Right kidney (tissue), 9 donors: ENCODE measurements at places on chromosomes 7 and 10.
A peak's percentile ranks its signal among the peaks of the same experiment; 100 is the strongest.

GRCh38 chr7:42548816-42549611, 312.0 kb upstream of the GLI3 start:
- DNase-seq: no peak

GRCh38 chr7:82755705-82756551, 312.4 kb upstream of the CACNA2D1 start:
- DNase-seq: no peak

DNA sequence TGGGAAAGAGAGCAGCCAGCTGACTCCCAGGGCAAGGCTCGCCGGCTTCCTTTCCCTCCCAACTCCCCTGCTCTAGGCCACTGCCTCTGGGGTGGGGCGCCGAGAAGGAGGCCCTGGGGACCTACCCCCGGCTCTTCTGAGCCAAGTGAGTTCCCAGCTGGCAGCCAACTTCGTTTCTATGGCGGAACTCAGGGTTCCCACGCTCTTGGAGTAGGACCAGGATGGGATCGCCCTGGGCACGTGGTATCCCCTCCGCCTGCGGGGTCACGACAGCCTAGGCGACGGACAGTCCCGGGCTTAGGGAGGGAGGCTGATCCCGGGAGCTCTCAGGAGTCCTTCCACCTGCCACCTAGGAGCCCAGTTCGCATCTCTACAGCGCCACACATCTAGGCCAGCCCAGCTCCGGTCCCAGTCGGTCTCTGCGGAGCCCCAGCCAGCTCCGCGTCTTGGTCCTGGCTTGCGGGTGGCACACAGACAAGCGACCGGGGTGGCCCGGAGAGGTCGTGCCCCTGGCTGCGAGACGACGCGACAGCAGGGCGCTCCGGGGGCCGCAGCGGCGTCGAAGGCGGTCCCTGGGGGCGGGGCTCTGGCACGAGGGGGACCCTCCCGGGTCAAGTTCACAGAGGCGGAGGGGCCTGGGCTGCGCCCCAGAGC, 20.5 kb upstream of the GATA3 start:
- DNase-seq: peak; percentile 66

GRCh38 chr7:133365917-133366316, 113.0 kb downstream of the EXOC4 start:
- no peak for DNase-seq

- DNase-seq: no peak
Measured at GRCh38 chr7:31074120-31074383, 21.9 kb downstream of the ADCYAP1R1 start.

- peak; percentile 10 for DNase-seq
Measured at GRCh38 chr7:87339373-87339897, 6.0 kb upstream of the CROT start.

GRCh38 chr7:115146148-115146547, 224.3 kb downstream of the MDFIC start:
- DNase-seq: peak; percentile 4

GRCh38 chr10:8050556-8051108, 3.9 kb upstream of the GATA3 start:
- DNase-seq: no peak

DNA sequence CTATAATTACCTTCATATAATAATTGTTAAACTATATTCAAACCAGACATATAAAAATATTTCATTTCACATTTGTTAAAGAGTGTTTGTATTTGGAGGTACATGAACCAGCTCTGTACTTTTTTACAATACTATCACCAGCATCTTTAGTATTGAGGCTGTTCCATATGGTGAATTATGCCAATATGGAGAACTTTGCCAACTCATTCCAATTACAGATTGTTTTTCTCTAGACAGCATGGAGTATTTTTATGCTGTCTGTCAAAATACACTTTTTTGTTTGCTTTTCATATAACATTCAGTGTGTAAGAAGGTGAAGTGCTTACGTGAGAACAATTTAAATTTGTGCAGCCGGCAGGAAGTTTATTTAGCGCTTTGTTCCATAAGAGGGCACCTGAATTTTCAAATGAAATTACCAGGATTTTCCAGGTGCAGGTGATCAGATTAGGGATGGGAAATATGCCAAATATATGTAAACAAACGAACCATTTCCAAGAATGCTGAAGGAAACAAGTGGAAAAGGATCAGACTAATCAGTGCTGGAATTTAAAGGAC, 54.9 kb downstream of the SEMA3E start:
- no peak for DNase-seq

DNA sequence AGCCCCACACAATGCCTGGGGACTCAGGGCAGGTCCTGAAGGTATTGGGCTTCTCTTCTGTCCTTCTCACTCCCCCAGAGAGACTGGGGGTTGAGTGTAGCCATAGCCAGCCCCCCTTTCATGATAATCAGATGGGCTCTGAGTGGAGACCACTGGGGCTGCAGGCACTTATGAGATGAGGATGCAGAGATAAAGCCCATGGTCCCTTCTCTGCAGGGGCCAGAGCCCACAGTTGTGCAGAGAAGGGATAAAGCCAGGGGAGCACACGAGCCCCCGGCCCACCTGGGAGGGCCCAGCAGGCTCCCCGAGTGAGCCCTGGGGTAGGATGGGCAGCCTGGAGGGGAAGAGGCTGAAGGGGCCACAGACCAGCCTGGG, 96.2 kb downstream of the BMS1 start:
- DNase-seq: no peak

GRCh38 chr7:42479816-42480633, 243.0 kb upstream of the GLI3 start:
- DNase-seq: no peak

- DNase-seq: no peak
Measured at GRCh38 chr10:70197235-70197945, 27.1 kb upstream of the SAR1A start.

- DNase-seq: no peak
Measured at GRCh38 chr10:131176907-131177306, 134.6 kb downstream of the TCERG1L start.

GRCh38 chr7:86778271-86778670, 134.6 kb downstream of the GRM3 start:
- DNase-seq: no peak

GRCh38 chr10:11253385-11254002, 235.8 kb downstream of the CELF2 start:
- no peak for DNase-seq

- DNase-seq: no peak
Measured at GRCh38 chr7:122518488-122518887, 180.4 kb downstream of the RNF133 start.

DNA sequence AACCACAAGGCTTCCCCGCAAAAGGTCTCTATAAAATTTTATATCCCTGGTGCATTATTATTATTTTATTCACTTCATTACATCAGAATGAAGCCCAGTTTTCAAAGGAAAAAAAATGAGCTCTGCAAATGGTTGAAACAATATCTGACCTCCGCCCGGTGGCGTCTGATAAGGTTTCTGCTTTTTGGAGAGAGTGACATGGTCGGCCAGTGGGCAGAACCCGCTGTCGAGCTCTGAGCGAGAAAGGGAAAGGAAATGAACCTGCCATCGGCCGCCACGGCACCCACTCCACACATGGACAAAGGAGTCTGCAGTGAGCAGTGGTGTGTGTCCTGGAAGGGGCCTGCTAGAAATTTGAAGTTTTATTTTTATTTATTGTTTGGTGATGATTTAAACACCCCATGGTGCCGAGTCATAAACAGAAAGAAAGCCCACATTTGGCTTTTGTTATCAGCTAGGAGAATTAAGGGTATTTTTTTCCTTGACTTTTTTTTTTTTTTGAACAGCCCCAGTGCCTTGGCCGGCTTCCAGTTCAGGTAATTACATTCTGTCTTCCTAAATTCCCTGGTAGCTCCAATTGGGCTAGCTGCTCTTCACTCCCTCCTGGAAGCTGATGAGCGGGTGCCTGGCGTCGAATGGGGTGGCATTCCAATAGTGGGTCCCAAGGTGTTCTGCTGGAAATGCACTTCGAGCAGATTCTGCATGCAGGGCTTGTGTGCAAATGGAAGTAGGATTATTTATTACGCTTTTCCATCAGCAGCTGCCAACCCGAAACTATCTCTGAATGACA, 149.4 kb upstream of the MKI67 start:
- no peak for DNase-seq

- no peak for DNase-seq
Measured at GRCh38 chr10:127151981-127152699, 44.3 kb downstream of the INSYN2A start.

GRCh38 chr10:67934336-67934735, 49.9 kb downstream of the SIRT1 start:
- no peak for DNase-seq

DNA sequence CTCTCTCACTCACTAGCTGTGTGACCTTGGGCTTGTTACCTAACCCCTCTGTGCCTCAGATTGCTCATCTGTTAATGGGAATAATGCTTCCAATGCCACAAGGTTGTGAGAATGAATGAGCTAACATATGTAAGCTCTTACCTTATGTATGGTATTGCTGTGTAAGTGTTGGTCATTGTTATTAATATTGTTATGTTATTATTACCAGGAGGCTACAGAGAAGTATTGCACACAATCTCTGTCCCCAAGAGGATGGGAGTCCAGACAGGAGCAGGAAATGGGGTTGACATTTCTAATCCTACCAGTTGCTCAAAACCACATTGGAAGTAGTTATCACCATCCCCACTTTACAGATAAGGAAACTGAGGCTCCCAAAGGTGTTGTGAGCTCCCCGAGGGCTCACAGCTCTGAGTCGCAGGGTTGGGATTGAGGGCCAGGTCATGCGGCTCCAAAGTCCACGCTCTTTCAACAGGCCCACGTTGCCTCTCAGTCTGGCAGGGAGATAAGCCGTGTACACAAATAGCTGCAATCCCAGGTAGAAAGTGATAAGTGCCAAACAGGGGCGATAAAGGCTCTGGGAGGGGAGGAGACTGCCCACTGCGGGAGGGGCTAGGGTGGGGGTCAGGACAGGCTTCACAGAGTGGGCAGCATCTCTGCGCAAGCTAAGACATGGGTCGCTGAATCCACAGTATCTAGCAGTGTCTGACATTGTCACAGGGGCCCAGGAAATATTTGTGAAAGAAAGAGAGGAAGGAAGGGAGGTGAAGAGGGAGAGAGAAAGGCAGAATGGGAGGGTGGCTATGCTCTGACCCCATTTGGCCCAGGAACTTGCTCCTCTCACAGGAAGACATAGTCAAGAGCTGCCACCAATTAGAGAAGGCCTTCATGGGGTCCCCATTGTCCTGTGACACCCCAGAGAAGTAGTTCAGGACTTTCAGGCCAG, 9.6 kb upstream of the ZMIZ1 start:
- DNase-seq: no peak

- no peak for DNase-seq
Measured at GRCh38 chr7:15041226-15041625, 138.7 kb upstream of the DGKB start.

GRCh38 chr7:96968981-96969380, 36.4 kb upstream of the DLX6 start:
- DNase-seq: no peak

GRCh38 chr10:114283535-114284234, 44.6 kb downstream of the VWA2 start:
- DNase-seq: no peak

DNA sequence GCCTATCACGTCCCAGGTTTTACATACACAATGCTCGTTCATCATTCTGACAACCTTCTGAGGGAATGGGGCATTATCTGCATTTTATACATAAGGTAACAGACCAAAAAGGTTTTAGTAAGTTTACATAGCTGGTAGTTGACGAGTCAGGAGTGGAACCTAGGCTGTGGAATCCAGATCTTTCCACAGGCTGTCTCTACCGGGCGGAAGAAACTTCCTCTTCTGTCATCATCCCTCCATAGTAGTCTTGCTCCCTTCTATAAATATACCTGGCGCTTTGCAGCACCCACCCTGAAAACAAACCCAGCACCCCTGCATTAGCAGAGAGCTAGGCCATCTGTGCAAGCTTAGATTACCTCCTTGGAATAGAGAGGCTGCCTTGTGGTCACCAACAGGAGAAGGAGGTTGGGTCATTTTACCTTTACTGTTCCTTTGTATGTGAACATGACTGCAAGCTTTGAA, 1.3 kb downstream of the TSPAN13 start:
- DNase-seq: no peak

- no peak for DNase-seq
Measured at GRCh38 chr10:12327074-12327473, 22.3 kb upstream of the CAMK1D start.

GRCh38 chr7:1977059-1977875, 255.5 kb downstream of the MAD1L1 start:
- no peak for DNase-seq

DNA sequence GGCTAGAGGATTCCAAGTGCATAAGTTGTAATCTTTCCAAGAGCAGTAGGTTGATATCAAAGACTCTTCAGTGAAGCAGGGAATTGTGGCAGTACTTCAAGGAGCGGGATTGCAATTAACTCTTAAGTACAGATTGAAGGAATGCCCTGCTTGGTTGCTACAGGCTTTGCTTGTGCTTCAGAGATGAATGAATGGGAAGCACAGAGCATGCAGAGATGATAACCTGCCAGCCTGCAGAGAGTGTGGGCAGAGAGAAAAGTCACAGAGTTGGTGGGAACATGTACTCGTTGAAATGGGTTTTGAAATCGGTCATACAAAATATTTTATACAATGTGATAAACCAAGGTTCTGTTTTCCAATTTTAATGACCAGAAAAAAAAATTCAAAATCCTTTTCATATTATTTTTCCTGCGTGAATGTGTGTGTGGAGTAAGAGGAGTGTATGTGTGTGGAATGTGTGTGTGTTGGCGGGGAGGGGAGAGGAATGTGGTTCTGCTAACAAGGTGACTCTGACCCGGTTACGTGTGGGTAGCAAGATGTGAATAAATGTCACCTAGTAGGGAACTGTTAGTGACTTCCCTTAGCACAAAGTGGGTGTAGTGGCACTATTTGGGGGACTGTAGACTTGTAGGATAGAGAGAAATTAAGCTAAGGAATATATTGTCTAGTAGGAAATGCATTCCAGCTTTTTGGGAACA, 697.8 kb downstream of the GATA3 start:
- DNase-seq: no peak

- no peak for DNase-seq
Measured at GRCh38 chr7:73707045-73707631, 12.3 kb downstream of the STX1A start.

DNA sequence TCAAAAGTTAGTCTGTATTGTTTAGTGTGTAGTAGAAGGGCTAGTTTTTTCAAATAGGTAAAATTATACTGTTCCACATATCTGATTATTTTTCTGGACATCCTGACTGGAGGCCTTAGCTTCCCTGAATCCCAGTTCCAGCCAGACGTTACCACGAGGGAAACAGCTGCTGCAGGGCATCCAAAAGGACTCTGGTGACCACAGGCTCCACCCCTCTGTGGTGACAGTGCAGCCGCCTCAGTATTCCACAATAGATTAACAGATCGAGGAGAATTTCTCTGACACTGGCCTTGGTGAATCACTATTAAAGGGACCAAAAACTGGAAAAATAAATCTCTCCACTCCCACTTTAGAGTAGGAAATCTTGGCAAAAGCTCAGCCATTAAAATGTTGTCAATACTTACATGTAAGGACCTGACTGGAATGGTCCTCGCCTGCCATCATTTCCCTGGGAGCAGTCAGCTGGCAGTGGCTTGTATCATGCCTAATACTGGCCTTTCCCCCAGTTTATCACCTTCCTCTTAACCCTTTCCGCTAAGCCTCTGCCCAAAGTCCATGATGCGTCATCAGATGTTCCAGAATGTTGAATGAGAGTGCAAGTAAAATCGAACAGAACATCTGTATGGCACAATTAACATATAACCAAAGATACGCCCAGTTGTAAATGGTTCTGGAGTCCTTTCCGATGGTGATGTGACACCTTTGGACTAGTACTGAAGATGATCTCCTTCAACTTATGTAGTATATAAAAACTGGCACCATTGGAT, 31.6 kb downstream of the ENO4 start:
- DNase-seq: no peak
